ENCODE measurements at places on chromosomes 4 and X. TPM values are rescaled to one million over a fixed set of nuclear protein-coding genes. Genes with fewer than 3 reads are reported as not detected.

Gene COL4A5
- 253 TPM for total RNA-seq

Gene STAP1
- total RNA-seq: 2.4 TPM

DNA sequence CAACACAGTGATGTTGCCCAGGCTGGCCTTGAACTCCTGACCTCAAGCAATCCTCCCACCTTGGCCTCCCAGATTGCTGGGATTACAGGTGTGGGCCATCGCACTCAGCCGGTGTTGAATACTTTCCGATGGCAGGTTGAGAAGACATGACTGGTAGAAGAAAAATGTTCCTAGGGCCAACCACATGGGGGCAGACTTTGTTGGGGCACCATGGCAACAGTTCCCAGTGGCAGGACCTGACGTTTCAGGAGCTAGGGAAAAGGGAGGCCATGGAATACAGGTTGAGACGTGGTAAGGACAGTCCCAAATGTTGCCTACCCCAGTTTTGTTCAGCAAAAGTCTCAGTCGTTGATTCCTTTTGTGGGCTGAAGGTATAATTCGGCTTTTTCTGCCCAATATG lies 134.6 kb downstream of the ASMT start:
- peaks cover 6% of the 10 kb centered on the region for H3K27me3 ChIP-seq
- H3K27ac ChIP-seq: no peak overlapping the region
- no peak for DNase-seq
- H3K36me3 ChIP-seq: no peaks in the 10 kb centered on the region
- H3K4me1 ChIP-seq: no peaks in the 10 kb centered on the region

GRCh38 chr4:147799986-147800555 lies 68.2 kb downstream of the ARHGAP10 start:
- H3K27me3 ChIP-seq: no peaks in the 10 kb centered on the region
- H3K4me3 ChIP-seq: no peak overlapping the region
- H3K4me1 ChIP-seq: peaks cover 5% of the 10 kb centered on the region
- no peaks in the 10 kb centered on the region for H3K36me3 ChIP-seq
- DNase-seq: no peak
- no peak overlapping the region for H3K27ac ChIP-seq

Gene DOCK11
- total RNA-seq: 32.0 TPM

GRCh38 chr4:104693601-104694201 lies 199.0 kb upstream of the CXXC4 start:
- no peaks in the 10 kb centered on the region for H3K36me3 ChIP-seq
- H3K27ac ChIP-seq: no peak overlapping the region
- no peak for DNase-seq
- no peak overlapping the region for H3K4me3 ChIP-seq
- H3K27me3 ChIP-seq: no peaks in the 10 kb centered on the region

Data from lung (tissue), 17 donors.